ENCODE measurements at places on chromosomes 2 and 18.

DNA sequence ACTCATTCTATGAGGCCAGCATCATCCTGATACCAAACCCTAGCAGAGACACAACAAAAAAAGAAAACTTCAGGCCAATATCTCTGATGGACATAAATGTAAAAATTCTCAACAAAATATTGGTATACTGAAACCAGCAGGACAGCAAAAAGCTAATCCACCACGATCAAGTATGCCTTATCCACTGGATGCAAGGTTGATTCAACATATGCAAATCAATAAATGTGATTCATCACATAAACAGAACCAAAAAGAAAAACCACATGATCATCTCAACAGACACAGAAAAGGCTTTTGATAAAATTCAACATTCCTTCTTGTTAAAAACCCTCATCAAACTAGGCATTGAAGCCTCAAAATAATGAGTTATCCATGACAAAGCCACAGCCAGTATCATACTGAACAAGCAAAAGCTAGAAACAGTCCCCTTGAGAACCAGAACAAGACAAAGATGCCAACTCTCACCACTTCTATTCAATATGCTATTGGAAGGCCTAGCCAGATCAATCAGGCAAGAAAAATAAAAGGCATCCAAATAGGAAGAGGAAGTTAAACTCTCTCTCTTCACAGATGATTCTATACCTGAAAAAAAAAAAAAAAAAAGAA, 45.3 kb downstream of the RTTN start:
- no peak for DNase-seq

- DNase-seq = no peak
These were observed 15.2 kb upstream of the CCDC74B start for GRCh38 chr2:130160131-130160530.

- DNase-seq = peak; percentile 86
These were observed 10.0 kb downstream of the KLF7 start for GRCh38 chr2:207155516-207156444.

DNA sequence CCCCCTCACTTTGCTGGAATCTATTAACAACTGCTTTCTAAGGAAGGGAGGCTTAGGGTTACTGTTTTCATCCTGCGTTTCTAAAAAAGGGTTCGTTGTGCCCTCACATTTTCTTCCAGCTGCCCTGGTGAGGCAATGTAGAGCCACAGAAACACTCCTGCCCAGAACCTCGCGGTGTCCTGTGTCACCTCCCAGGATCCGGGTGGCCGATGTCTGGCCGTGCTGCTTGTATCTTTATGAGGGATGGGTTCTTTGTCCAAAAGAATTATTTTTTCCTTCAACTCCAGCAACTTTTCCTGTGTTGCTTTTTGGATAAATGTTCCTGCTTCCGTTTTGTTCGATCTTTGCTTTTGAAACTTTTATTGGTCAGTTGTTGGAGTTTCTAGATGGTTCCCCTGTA, 291.8 kb upstream of the HS6ST1 start:
- DNase-seq = no peak

GRCh38 chr2:230230496-230231200, 5.1 kb downstream of the SP140 start:
- no peak for DNase-seq

DNA sequence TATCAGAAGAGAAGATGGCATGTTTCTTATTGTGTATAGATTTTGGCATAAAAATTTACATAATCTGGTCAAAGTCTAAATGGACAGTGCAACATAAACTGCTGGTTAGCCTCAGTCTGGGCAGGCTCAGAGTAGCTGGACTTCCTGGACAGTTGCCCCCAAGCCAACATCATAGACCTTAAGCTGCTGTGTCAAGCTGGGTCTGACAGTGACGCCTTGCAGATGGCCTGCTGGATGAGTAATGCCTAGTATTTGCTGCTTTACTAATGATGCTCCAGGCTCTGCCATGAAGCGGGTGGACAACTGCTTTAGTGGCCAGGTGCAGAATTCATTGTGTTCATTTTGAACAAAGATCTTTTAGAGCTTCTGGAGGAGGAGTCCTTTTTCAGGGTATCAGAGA, 603.7 kb upstream of the ZEB2 start:
- no peak for DNase-seq

GRCh38 chr2:2775018-2775417, 443.9 kb upstream of the MYT1L start:
- DNase-seq = no peak

GRCh38 chr18:60259052-60259681, 113.4 kb downstream of the MC4R start:
- no peak for DNase-seq

DNA sequence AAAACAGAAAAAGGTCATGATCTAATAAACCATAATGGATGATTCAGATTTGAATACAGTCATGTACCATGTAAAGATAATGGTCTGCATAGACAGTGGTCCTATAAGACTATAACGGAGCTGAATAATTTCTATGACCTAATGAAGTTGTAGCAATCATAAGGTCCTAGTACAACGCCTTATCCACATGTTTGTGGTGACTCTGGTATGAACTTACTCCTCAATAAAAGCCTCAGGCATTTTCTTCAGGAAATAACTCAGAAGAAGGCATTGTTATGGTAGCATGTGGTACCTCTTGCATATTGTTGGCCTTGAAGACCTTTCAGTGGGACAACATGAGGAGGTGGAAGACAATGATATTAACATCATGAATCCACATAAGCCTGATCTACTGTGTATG, 883.3 kb downstream of the CNTNAP5 start:
- DNase-seq = no peak

- DNase-seq = no peak
These were observed 31.3 kb upstream of the PTPN4 start for GRCh38 chr2:119728421-119728820.

- DNase-seq = no peak
These were observed 72.2 kb downstream of the CRIM1 start for GRCh38 chr2:36427790-36428243.

DNA sequence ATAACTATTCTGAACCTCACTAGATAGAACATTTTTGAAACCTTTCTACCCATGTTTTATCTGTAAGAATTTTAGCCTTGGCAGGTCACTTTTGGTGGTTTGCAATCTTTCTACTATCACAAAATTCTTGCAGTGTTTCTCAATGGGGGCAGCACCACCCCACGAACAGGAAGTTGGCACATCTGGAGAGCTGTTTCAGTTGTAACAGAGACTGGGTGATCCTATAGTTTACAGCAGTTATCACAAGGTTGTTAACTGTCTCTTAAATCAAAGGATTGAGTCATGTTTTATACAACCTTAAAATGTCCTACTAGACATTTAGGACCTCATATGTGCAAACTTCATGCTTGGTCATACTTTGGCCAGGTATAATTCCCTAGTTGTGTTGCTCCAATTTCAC, 829.2 kb downstream of the ERBB4 start:
- no peak for DNase-seq
